ENCODE measurements at places on chromosomes 16 and 17.

GRCh38 chr16:73369851-73370250 lies 321.9 kb upstream of the ZFHX3 start:
- DNase-seq = no peak

DNA sequence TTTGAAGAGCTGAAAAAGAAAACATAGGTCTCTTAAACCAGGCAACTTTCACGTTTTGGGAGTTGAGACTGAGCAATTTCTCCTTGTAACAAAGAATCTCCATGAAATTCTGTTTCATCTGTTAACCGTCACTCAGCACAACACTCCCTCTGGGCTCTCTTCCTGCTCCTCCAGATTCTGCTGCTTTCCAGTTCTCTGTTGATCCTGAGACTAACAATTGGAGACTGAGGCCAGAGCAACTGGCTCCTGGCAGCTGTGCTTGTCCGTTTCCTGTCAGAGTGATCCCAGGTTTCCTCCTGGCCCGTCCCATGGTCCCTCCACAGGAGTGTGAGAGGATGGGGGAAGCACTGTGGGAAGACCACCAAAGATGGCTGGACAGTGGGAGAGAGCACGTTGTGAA lies 32.5 kb downstream of the IST1 start:
- DNase-seq = no peak

DNA sequence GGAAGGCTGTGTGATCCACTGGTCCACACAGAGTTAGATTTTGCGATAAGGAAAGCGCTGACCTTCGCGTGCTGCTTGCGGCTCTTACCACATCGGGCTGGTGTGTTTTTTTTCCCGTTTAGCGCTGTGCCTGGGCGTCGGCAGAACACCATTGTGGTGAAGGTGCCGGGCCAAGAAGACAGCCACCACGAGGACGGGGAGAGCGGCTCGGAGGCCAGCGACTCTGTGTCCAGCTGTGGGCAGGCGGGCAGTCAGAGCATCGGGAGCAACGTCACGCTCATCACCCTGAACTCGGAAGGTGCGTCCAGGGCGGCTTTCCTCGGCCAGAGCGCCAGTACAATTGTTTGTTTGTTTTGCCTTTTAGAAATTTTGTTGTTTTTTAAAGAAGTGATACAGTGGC lies 54.7 kb downstream of the BANP start:
- DNase-seq = no peak

GRCh38 chr17:13537167-13537731 lies 64.5 kb downstream of the HS3ST3A1 start:
- DNase-seq = no peak

DNA sequence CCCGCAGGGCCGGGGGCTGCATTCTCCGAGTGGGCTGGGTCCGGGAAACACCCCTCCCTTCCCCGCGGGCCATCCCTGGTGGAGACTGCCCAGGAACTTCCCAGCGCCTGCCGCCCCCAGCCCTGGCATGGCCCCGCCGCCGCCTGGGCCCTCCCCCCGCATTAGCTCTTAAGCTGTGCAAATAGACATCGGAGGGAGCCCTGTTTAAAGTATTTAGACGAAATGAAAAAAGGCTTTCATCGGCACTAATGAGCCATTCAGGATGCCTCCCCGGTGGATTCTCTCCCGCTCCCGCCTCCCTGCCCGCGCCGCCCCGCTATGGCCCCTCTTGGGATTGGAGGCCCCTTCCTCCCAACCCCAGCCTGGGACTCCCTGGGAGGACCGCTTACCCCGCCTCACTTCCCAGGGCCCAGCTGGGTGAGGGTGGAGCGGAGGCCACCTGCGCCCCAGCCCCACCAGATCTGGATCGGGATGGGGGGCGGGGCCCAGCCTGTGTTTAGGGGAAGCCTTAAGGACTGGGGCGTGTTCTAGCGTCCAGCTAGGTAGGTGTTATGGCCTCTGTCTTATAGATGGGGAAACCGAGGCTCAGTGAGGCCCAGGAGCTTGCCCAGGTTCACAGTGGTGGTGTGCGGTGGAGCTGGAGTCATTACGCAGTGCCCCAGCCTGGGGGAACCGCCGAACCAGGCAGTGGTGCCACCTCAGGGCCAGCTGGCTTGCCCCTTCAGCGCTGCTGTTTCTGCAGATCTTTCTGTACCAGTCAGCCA lies 19.7 kb downstream of the SEZ6 start:
- DNase-seq = no peak

- no peak for DNase-seq
Measured at GRCh38 chr17:79609049-79609589, 1.7 kb downstream of the RBFOX3 start.

GRCh38 chr17:4504188-4504587 lies 5.5 kb downstream of the SPNS2 start:
- DNase-seq = no peak

DNA sequence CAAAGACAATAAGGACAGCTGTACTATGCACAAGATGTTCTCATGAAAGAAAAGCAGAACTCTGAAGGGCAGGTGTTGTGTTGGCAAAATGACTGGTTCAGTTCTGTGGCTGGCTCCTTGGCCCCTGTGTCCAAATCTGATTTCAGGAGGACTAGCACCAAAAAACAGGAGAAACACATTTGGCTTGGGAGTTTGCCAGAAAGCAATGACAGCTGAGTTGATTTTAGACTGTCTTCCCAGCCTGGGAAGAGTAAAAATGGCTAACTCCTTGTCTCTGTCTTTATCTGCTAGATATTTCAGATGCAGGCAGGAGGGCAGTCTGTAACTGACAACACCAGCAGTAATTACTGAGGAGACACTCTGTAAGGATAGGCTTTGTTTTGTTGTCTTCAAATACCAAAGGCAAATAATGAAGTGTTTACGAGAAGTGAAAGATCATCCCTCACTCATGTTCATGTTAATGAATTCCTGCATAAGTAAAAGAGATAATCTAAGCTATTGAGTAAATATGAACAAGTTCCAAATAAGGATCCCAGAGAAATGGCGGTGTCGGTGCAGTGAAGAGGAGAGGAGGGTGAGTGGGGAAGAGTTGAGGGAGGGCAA lies 989.0 kb downstream of the CDH11 start:
- no peak for DNase-seq

- peak; percentile 72 for DNase-seq
Measured at GRCh38 chr17:17723354-17724261, 42.4 kb downstream of the RAI1 start.

GRCh38 chr16:65343556-65343955 lies 221.7 kb upstream of the CDH11 start:
- no peak for DNase-seq

DNA sequence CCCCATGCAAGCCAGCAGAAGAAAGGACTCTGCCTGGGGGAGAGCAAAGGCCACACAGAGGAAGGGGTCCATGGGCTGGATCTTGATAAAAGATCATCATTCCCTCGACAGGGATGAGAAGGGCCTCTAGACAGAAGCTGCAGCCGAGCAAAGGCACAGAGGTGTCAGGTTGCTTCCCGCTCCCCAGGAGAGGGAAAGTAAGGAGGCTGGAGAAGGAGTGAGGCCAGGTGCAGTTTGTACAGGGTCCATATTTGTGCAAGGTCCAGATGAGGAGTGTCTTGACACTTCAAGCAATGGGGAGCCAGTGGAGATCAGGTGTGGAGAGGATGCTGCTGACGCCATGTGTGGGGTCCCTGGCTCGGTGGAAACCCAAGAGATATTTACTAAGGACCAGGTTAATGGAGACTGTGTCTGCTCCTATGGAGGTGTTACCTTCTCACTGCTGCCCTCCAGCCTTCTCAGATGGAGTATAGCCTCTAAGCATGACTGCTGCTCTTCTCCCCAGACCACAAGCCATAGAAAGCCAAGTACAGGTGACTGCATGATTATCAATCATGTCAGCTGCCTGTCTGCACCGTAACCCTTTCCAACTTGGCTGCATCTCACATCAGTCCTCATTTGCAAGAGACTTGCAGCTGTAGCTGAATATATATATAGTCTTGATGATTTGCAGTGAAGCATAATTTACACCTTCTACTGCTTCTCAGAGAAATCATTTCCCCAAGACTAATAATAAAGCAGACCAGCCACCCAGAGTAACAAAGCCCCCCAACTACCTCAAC lies 21.1 kb downstream of the GAS7 start:
- no peak for DNase-seq

DNA sequence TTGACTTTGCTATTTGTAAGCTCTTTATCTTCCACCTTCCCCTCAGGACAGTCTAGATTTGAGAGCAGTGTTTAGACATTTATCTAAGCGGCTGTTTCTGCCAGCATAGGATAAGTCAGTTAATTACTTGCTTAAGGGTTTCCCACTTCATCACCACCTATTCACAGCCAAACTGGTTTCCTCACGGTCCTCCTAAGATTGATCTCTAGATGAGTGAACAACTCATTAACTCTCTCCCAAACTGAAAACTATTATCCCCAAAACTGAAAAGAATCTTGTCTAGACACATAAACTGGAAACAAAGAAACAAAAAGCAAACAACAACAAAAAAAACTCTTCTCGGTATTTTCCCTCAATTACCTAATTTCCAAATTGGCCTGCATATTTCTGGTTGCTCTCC lies 58.2 kb downstream of the SHCBP1 start:
- no peak for DNase-seq

GRCh38 chr17:81252326-81252986 lies 13.3 kb downstream of the NDUFAF8 start:
- no peak for DNase-seq

DNA sequence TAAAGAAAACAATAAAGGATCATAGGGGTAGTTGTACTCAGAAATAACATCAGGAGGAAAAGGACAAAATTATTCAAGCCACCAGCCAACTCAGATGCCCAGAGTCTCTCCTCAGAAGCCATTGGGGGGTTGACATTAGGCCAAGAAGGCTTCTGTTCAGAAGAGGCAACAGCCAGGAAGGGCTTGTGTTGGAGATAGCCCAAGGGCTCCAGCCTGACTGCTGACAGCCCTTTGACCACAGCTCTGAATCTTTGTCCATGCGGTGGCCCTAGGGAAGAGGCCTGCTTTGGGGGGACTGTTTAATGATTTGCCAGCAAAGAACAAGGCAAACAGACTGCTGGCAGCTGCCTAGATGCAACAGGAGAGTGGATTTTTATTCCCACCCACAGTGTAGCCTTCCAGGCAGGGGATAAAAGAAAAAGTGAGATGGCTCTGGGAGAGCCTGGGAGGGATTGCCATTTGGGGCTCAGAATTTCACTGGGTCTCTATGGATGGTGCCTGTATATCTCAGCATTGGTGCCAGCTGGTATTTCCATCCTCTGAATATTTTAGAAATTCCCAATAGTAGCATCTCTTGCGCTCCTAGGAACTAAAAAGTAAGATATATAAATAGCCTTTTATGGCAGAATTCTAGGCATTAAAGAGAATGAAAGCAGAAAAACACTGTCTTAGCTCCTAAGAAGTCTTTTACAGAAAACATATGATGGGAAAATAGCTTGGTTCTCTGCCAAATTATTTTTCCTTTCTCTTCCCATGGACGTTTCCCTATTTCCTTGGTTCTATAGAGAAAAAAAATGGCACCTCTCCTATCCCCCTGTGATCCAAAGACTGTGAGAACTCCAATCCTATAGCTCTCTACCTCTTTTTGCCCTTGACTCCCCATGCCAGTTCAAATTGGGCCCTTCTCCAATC lies 29.4 kb upstream of the SUPT4H1 start:
- no peak for DNase-seq

GRCh38 chr17:49553676-49554335 lies 21.9 kb upstream of the NXPH3 start:
- DNase-seq = no peak

- DNase-seq = no peak
Measured at GRCh38 chr17:34504814-34505484, 74.4 kb upstream of the TMEM132E start.

DNA sequence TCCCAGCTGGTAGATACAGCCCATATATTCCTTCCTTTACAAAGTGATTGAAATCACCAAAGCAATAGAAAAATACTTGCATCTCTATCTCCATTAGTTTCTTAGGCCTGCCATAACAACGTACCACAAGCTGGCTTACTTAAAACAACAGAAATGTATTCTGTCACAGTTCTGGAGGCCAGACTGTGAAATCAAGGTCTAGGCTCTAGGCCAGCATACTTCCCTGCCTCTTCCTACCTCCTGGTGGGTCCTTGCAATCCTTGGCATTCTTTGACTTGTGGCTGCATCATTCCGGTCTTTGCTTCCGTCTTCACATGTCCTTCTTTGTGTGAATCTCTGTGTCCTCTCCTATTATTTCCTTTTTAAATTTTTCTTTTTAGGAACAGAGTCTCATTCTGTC lies 62.5 kb downstream of the ERCC4 start:
- peak; percentile 45 for DNase-seq

DNA sequence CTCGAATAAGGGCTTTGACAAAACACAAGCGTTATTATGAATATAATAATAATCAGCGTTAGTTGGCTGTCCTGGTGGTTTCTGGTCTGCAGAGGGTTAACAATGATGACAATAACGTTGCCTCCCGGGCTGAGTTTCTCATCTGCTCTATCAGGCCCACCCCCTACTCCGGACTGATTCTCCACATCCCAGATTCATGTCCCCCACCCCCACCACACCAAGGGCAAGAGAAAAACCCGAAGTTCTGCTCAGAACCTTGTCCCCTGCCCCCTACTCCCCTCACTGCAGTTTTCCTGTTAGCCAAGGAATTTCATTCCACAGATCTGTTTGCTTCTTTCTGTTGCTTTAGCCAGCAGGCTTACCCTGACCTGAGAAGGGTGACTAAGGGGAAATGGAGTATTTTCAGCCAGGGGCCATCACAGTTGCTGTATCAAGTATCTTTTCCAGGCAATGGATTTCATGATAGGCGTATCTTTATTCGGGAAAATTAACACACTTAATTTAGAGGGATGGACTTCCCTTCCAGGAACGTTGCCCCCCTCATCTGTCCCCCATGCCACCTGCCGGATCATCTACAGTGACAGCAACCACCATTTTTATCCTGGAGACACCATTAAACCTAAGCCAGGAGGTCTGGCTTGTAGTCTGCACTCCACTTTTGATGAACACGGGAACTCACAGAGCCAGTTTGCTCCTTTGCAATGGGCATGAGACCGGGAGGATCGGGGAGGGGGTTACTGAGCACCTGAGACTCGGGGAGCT lies 23.7 kb downstream of the ALOX15 start:
- DNase-seq = no peak
